NCI-H1048 (cell line): ENCODE measurements at places on chromosomes 3 and 15.

DNA sequence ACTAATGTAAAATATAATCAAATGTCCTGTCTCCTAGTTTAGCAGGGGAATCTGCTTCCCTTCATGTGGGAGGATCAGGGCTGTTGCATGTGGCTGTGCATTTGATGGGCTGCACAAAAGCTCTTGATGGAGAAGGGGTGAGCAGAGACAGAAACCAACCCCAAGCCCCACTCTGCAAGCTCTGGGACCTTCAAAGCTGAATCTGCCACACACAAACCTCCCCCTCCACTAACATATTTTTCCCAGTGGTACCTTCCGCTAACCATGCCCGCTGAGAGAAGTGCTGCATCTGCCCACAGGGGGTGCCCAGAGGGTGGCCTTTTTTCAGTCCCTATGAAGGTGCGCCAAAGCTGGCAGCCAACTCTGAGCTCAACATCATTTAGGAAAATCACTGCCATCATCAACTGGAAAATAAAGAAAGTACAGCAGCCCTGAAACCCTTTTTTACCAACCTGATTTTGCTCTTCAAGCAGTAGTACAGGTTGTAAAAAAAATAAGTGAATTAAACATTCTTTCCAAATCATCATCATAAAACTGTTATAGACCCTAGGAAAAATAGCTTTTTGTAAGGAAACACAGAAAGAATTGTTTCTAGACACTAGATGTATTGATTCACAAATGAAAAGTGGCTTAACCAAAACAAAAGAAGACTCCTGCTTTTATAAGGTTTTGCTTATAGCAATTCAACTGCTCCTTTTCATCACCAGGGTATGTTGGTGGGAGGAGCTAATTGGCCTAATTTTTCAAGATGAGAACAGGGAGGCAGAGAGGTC is 97.0 kb downstream of the HHLA2 start:
- DNase-seq = no peak

DNA sequence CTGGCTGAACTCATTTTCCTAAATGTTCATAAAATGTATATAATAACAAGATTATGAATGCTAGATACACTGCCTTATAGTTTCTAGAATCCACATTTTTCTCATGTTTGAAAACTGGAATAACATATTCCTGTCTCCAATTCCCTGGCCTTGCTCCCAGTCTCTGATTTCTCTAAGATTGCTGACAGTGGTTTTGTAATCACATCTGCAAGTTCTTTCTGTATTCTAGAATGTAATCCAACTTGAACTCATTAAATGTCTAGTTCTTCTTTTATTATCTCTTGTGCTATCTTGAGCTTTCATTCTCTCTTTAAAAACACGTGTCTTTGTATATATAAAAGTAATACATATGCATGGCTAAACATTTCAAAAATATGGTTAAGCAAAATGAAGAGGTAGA is 215.2 kb upstream of the ADAMTS9 start:
- no peak for DNase-seq

GRCh38 chr3:76370749-76371520 is 585.6 kb upstream of the ZNF717 start:
- no peak for DNase-seq

GRCh38 chr15:64630396-64631107 is 144.8 kb downstream of the RBPMS2 start:
- no peak for DNase-seq

GRCh38 chr3:170055209-170055608 is 17.4 kb downstream of the GPR160 start:
- DNase-seq = no peak

- no peak for DNase-seq
Observed at GRCh38 chr15:63601026-63601703, 4.0 kb downstream of the FBXL22 start.
